ENCODE measurements at places on chromosomes 7 and 10.
A peak's percentile ranks its signal among the peaks of the same experiment; 100 is the strongest.

DNA sequence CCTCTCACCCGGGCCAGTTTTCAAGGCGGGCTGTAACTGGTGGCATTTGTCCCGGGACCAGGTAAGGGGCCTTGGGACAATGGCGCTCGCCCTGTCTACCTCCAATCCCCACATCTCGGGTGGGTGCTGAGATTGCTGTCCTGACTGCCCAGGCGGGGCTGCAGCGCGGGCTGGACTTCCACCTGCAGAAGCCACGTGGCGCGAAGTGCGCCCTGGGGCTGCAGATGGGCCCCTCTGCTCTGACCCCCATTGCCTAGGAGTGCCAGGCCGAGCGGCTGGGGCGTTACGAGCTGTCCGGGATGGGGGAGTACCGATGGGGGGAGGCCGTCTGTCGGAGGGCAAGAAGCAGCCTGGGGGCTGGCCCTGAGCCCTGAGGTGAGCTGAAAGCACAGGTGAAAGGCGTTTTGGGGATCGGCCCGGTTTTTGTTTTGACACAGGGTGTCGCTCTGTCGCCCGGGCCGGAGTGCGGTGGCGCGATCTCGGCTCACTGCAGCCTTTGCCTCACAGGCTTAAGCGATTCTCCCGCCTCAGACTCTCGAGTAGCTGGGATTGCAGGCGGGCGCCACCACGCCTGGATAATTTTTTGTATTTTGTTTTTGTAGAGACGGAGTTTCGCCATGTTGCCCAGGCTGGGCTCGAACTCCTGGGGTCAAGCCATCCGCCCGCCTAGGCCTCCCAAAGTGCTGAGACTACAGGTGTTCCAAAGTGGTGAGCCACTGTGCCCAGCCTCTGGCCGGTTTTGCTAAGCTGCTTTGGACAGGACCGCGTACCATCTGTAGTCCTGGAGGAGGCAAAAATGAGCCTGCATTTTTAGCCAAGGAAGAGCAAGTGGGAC lies at the start of gene SFXN2:
SFXN2 (plus strand) TSS at position 16 of the 835 bp plus-strand sequence. CDS start 12,001 bp downstream, outside the sequence.
- peak; percentile 50 for DNase-seq

- DNase-seq = no peak
Observed at GRCh38 chr7:38142736-38143135, 35.3 kb upstream of the STARD3NL start.

DNA sequence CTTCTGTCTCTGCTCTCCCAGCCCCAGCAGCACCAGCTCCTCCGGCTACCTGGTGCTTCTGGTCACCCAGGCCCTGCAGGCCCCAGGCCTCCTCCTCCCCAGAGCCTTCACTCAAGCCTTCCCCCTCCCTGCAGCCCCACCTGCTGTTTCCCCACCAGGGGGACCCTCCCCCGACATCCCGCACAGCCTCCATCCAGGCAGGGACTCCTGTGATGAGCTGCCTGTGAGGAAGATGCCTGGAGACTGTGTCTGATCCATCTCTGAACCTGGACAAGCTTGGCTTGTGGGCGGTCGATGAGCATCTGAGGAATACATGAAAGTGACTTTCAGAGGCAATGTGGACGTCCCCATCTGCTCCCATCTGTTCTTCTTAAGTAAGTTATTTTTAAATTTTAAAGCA lies 45.0 kb downstream of the RAMP3 start:
- no peak for DNase-seq

- DNase-seq = no peak
Observed at GRCh38 chr7:128752251-128752650, 13.1 kb downstream of the CALU start.

DNA sequence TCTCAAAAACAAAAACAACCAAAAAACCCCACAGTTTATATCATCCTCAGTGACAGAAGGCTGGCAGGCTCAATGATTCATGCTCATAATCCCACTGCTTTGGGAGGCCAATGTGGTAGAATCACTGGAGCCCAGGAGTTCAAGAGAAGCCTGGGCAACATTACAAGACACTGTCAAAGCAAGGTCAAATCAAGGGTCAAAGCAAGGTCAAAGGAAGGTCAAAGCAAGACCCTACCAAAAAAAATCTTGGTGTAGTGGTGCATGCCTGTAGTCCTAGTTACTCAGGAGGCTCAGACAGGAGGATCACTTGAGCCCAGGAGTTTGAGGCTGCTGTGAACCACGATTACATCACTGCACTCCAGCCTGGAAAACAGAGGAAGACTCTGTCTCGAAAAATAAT lies 14.2 kb upstream of the NPC1L1 start:
- no peak for DNase-seq

GRCh38 chr7:11120068-11120664 lies 146.5 kb downstream of the PHF14 start:
- DNase-seq = no peak

DNA sequence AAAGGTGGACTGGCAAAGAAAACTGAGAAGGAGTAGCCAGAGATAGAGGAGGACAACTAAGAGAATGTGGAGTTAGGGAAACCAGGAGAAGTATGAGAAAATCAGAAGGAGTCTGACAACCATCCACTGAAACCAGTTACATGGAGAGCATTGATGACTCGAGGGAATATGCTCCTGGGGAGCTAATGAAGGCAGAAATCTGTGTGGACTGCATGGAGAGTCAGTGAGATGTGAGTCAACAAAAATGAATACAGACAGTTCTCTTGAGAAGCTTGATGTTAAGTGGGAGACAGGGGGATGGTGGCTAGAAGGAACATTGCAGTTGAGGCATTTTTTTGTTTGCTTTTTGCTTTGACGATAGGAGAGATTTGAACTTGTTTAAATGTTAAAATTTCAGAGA lies 34.3 kb upstream of the ZNF32 start:
- DNase-seq = no peak

- DNase-seq = peak; percentile 22
Observed at GRCh38 chr7:11343818-11344413, 370.2 kb downstream of the PHF14 start.

GRCh38 chr7:34845666-34846361 lies 187.8 kb downstream of the NPSR1 start:
- DNase-seq = no peak

DNA sequence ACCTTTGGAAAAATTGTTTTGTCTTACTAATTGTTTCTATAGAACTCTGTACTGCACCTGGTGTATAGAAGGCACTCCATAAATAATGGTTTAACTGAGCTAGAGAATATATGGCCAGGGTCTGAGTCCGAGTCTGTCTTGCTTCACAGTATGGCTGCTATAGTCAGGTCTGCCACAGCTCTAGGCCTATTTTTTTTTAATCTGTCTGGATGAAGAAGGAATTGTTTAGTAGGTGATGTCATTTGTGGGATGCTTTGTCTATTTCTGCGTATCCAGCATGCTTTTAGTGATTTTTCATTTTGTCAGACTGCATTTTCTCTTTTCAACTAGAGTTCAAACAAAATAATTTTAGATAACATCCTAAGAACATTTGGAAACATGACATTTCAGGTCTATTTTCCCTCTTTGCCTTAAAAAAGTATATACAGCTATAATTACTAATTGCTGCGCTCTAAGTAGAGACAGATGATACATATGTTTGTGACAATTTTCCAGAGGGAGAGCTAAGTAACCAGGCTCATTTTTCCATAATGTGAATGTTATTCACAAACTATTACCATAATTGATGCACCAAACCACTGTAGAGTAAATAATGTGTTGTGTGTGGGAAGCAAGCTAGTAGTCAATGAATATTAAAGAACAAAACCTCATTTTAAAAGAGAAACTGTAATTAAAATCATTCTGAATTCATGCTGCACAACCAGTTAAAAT lies 361.7 kb downstream of the AUTS2 start:
- no peak for DNase-seq

GRCh38 chr10:11018855-11019631 lies 1.4 kb downstream of the CELF2 start:
- no peak for DNase-seq

- DNase-seq = no peak
Observed at GRCh38 chr10:117152668-117153067, 14.6 kb upstream of the VAX1 start.

DNA sequence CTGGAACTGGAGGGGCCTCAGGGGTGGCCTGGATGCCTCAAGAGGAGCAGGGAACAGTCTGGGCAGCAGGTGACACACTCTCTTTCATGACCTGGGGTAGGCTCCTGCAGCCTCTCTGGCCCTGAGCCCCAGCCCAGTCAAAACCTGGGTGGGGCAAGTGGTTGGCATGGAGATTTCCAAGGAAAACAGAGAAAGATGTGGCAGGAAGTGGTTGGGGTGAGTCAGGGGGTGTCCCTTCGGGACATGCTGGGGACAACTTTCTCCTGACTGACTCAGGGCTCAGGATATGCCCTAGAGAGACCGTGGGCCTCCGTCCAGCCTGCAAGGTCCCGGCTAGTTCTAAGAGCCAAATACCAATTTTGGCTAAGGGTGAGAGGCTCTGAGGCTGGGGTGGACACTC lies 2.9 kb downstream of the AQP1 start:
- DNase-seq = no peak

GRCh38 chr7:73539709-73540108 lies 17.6 kb upstream of the BAZ1B start:
- no peak for DNase-seq

DNA sequence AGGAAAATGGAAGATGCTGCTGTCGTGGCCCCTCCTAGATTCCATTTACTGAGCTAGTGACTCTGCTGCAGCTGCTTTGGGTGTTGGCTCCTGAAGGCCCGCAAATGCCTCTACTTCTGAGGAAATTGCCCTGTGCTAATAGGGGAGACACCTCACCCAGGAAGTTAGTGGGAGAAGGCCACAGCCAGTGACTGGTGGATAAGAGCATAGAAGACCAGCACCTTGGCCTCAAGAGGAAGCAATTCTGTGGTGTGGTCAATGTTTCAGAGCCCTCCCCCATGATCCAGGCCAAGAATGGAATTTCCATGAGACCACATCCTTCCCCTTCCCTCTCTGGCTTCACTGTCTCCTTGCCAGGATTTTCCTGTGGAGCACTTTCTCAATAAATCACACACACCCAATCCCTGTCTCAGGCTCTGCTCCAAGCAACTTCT lies 25.0 kb upstream of the FZD1 start:
- DNase-seq = no peak

- DNase-seq = no peak
Observed at GRCh38 chr10:94496010-94496409, 49.6 kb upstream of the HELLS start.

- DNase-seq = no peak
Observed at GRCh38 chr7:47652591-47652990, 70.7 kb upstream of the TNS3 start.

DNA sequence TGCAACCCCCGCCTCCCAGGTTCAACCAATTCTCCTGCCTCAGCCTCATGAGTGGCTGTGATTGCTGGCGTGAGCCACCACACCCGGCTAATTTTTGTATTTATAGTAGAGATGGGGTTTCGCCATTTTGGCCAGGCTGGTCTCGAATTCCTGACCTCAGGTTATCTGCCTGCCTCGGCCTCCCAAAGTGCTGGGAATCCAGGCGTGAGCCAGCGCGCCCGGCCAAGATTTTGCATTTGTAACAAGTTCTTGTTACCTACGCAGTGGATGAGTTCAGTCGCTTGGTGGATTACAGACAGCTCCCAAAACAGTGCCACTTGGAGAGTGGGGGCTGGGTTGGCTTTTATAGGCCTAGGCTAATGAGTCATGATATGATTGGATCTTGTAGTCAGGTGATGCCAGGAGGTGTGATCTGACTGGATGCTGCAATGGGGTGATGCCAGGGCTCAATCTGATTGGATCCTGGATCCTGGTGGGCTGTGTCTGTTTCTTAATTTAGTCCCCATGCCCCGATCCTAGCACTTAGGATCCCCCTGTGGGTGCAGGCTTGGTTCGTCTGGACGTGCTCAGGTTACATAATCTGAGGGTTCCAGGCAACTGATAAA lies 20.3 kb downstream of the SBDS start:
- DNase-seq = no peak

DNA sequence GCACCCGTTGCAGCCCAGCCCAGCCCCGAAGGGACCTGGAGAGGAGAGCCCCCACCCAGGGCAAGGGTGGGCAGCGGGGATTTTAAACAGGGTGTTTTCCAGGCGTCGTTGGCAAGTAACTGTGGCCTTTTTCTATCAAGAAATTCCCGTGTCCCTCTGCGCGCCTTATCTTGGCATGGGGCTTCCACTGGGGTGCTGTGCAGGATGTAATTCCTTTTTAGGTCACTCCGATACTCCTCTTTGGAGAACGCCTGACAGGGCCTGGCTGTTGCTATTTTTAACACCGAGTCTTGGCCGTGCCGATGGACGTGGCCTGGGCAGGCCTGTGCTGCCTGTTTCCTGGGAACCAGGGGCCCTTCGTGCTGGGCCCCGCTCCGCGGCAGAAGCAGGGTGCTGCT lies 93.8 kb downstream of the INPP5A start:
- DNase-seq = no peak

All from central memory CD4-positive, alpha-beta T cell (primary cell).